SK-N-DZ (cell line): ENCODE measurements at places on chromosomes 11 and 22.

DNA sequence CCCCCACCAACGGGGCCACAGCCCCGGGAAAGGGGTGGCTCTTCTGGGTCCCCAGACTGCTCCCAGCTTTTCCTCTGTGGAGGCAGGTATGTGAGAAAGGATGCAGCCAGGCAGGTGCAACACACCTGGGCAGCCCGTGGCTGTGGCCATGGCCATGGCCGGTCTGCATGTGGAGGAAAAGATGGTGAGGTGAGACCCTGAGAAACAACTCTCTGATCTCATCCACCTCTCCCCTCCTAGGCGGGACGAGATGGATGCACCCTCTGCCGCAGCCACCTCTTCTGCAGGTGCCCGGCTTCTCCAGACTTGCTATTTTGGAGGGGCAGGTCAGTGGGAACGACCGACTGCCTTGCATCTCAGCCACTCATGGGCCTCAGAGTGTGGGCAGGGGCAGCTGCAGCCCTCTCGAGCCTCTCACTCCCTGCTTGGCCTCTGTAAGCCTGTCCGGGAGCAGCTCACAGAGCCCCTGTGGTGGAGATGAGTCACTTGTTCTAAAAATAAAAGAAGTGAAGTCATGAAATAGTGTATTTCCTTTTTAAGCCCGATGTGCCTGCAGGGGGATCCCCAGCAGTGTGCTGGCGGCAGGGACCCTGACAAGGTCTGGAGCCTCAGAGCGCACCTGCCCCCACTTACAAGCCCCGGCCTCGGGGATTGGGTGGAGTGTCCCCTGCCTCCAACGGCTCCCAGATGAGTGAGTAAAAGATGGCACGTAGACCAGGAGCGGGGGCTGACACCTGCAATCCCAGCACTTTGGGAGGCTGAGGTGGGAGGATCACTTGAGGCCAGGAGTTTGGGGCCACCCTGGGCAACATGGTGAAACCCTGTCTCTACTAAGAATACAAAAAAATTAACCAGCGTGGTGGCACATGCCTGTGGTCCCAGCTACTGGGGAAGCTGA is 10.7 kb downstream of the SMIM38 start:
- DNase-seq: no peak

DNA sequence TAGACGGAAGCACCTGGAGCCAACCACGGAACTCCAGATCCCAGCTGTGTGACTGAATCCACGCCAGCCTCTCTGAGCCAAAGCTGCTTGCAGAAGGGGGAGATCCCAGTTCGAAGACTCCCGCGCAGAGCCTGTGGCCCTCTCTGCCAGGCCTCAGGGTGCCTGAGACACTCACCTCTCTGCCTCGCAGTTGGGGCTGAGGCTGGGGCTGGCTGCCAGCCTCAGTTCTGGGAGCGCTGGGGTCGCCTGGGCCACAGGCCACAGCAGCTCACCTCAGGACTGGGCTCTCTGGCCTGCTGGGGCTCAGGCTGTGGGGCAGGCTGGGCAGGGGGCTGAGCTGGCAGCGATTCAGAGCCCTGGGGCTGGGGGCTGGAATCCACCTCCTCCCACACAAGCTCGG is 8.2 kb upstream of the IGF2 start:
- DNase-seq: no peak

DNA sequence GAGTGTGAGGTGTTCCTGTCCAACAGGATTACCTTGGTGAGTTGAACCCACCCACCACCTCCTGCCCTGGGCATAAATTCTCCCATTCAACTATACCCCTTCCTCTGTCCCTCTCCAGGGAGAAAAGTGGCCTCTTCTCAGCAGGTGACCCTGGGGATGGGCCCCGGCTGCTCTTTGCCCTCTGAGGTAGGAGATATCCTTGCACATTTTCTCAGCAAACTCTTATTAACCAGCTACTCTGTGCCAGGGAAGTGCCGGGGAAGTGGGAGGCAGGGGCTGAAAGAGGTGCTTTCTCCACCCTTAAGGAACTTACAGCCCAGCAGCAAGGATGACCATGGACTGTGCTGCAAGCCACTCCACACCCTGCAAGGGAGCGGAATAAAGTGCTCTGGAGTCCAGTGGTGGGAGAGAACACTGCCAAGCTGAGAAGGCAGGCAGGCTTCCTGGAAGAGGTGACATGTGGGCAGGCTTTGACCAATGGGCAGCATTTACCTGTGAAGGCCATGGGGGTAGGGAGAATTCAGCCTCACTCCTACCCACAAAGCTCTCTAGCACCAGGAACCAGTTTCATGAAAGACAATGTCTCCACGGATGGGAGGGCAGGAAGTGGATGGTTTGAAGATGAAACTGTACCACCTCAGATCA is 21.9 kb upstream of the OAF start:
- no peak for DNase-seq

DNA sequence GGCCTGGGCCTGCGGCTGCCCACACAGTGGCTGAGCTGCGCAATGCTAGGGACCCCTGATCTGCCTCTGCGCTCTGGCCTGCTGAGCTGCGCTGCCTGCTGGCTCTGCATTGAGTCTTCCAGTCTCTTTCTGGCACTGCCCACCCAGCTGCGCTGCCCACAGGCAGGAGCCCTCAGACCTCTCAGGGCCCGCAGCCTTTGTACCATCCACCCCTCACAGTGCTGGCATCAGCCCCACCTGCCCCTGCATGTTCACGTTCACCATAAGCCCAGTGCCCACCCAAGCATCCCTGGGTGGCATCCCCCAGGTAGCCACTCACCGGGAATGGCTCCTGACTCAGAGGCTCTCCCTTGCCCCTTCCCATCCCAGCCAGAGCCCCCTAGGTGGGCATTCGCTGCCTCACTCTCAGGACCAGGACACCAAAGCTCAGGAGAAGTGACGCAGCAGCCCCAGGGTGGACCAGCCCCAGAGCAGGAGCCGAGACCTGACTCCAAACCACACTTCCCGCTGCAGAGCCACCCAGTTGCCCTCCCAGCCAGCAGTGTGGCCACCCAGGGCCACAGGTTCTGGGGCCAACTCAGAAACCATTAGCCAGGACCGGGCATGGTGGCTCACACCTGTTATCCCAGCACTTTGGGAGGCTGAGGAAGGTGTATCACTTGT is 21.7 kb upstream of the COMT start:
- no peak for DNase-seq

DNA sequence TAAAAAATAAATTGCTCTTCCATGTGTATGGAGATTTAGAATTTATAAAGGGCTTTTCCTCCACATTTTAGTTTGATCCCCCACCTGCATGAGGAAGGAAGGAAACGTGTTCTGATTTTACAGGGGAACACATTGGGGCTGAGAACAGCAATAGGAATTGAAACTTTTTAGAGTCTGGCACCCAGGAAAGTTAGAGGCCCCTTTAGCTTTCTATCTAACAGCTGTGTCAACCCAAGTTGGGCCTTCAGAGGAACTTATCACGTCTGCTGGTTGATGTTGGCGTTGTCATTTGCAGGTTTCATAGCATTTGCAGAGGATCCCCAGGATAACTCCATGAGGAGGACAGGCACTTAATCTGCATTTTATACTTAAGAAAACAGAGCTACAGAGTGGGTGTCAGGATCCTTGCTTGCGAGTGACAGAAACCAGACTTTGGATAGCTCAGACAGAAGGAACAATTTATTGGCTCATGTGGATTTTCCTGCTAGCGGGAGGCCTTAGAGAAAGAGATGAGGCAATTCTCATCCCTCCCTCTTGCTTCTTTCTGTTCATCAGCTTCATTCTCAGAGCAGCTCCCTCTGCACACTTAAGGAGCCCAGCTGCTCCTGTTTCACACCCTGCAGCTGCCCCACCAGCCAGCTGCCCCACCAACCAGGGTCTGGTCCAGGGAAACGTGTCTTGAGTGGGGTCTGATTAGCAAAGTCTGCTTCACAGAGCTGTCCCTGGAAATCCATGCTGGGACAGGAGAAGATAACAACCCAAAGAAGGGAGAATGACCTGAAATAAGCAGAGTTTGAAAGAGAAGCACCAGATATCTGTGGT is 92.5 kb upstream of the OR4B1 start:
- DNase-seq: no peak
